ENCODE measurements at places on chromosomes 5 and 9.

DNA sequence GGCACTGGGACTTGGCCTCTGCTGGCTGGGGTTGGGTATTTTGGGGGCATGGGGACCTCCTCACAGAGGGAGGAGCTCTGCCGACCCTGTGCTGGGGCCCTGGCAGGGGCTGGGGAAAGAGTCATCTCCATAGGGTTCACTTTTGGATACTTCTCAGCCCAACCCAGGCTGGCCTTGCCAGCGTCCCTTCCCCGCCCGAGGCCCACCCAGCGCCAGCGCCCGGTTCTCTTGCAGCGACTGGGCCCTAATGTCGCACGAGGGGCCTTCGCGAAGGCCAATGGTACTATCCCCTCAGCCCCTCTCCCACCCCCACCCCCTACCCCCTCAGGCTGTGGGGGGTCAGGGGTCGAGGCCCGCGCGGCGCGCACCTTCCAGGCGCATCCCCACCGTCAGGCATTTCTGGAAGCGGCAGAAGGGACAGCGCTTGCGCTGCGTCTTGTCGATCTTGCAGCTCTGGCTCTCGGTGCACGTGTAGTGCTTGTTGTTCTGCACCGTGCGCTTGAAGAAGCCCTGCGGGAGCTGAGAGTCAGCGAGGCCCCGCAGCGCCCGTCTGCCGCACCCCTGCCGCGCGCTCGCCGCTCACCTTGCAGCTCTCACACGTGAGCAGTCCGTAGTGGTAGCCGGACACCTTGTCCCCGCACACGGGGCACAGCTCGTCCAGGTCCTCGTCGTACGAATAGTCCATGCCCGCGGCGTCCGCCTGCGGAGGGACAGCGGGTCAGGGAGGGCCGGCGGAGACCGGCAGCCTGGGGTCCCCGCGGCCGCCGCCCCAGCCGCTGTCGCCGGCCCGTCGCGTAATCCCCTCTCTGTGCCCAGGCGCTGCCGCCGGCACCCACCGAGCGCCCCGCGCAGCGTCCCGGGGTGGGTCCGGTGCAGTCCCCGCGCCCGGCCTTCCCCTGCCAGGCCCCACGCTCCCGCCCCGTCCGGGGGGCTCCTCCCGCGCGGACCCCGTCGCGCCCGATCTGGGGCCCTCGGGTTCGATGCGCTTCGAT lies 4.2 kb downstream of the NR5A1 start:
- no peak for DNase-seq

DNA sequence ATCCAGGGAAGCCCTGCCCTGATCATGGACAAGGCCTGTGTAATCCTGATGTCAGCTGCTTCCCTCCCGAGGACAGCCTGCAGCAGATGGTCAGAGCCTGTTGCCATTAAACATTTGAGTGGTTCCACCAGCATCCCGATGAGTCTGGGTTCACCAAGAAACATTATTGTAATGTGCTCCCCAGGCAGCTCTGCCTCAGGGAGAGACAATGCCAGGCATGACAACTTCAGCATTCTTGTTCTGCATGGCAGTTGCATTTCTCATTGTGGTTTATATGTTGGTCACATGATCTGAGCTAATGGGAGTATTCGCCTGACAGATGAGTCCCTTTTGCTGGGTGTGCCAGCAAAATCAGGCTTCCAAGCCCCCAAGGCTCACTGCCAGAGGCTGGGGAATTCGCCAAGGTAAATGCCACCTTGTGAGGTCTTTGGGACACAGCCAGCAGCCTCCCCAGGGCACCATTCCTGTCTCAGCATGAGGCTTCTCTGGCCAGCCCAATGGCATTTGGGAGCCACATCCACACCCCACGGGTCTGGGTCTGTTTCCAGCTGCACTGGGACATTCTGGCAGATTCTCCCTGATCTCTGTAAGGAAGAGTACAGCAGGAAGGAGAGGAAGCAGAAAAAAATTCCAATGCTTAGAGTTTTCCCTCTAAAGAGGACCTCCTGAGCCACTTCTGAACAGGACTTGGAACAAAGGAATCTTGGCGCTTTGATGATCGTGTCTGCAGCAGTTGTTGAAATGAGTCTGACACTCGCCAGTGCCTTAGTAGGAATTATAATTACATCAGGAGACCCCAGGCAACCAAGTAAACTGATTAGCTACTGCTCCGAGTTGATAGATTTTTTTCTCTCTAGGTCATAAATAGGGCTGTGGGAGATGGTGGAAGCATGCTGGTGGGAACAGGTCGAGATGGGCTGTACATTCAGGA lies 18.7 kb downstream of the KCNIP1 start:
- no peak for DNase-seq

GRCh38 chr9:80366626-80367025 lies 794.9 kb downstream of the TLE4 start:
- no peak for DNase-seq

GRCh38 chr9:98118640-98119601 lies at the start of gene TRIM14:
Gene TRIM14, minus strand, starts transcription at chr9:98119222. Its CDS starts 34 bp downstream, at chr9:98119188.
- DNase-seq: peak; percentile 64

GRCh38 chr5:73896097-73896496 lies 270.1 kb downstream of the ARHGEF28 start:
- DNase-seq: no peak

GRCh38 chr9:79477955-79478771 lies 93.6 kb upstream of the TLE4 start:
- DNase-seq: peak; percentile 19

- DNase-seq: no peak
These were observed 103.1 kb downstream of the ZNF608 start for GRCh38 chr5:124643336-124643735.

- DNase-seq: no peak
These were observed 215.0 kb downstream of the GAPVD1 start for GRCh38 chr9:125476645-125477044.

- no peak for DNase-seq
These were observed 18.6 kb downstream of the TMEM161B start for GRCh38 chr5:88250010-88250409.

GRCh38 chr9:35757226-35757891 lies 3.3 kb upstream of the MSMP start:
- peak; percentile 58 for DNase-seq

DNA sequence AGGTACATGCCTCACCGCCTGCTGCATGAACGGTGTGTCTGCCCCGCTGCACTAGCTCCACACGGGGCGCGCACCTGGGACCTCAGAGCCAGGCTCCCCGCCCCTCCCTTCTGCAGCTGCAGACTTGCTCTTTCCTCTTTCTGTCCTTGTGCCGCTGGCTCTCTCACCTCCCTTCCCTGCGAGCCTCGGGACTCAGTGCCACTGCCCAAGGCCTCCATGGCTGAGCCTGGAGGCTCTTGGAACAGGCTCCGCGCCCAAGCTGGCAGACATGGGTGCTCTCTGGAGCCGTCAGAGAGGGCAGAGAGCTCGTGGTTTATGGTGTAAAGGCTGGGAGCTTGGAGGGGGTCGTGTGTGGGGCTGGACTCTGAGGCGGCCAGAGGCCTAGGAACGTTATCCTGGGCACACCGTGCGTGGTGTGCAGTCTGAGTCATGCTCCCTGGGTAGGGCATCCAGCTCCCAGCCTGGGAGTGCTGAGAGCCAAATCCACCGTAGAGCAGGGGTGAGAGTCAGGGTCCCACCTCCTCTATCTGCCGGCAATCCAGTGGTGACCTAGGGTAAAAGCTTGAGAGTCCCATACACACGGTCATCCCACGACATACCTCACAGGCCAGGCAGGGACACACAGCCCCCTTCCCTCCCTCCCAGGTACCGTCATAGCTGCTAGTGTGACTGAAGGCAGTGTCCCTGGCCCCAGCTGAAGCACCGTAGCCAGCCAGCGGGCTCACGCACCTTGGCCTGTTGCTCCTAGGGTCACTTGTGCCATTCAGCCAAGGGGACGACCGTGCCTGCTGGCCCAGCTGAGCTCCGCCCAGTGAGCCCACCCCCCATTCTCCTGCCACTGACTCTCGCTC lies 22.4 kb downstream of the GOLGA2 start:
- no peak for DNase-seq

GRCh38 chr9:81183761-81184160 lies 505.6 kb downstream of the TLE1 start:
- DNase-seq: no peak

DNA sequence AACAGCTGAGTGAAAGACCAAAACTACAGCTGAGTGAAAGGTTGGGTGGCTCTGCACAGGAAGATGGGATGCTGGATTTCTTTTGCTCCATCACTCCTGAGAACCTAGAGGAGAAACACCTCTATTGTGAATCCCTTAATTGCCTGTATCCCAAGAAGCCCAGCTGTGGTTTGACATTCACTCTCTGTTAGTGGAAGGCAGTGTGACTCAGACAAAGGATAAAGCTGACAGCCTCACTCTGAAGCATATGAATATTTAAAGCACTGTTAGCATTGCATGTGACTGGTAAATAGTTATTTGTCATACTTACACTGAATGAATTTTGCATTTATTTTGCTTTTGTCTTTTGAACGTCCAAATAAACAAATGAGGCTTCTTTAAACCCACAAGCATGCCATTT lies 367.1 kb upstream of the RIOK2 start:
- no peak for DNase-seq

DNA sequence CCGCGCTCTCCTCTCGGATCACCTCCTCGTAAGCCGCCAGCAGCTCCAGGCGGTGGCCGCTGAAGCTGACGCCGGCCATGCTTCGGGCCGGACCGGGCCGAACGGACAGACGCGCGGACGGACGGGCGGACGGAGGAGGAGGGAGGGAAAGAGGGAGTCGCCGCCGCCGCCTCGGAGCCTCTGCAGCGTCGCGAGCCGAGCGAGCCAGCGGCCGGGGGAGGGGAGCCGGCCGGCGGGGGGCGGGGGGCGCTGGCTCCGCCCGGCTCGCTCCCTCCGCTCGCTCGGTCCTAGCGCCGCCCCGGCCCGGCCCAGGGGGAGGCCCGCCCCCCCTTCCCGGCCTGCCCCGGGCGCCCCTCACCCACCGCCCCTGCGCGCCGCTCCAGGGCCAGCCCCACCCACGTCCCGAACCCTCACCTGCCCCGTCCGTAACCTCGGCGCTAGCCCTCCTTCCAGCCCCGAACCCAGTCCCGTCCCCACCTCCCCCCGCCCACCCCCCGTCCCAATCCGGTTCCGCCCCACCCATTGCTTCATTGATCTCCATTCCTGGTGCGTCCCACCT lies at the start of gene DBN1:
Gene DBN1, minus strand, starts transcription at position 192 of the 559 bp plus-strand sequence. Its CDS starts 113 bp downstream, at position 79.
- no peak for DNase-seq

DNA sequence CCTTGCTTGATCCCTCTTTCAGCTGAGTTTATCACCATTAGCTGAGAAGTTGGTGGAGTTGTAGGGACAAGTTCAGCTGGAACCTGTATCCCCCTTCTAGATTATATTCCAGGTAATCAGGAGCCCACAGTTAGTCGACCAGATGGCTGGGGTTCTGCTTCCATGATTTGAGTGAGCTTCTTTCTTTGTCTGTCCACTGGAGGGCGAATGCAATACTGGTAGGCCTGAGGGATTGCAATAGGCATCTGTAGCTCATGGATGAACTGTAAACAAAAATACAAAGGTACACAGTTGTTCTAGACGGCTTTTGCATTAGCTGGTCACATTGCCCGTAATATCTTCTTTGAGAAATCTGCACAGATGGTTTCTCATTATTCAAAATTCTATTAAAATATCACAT lies 88.9 kb downstream of the PCSK5 start:
- DNase-seq: no peak

DNA sequence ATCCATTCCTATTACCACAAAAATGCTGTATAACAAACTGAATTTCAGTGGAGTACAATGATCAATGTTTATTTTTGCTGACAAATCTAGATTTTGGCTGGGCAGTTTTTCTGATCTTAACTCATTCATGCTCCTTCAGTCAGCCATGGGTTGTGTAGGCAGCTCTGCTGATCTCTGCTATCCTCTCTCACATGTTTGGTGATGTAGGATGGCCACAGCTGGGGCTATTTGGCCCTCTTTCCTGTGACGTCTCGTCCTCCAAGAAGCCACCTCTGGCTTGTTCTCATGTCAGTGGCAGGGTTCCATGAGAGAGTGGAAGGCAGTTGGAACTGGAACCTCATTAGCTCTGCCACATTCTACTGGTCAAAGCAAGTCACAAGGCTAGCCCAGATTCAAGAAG lies 8.9 kb downstream of the NLN start:
- no peak for DNase-seq

DNA sequence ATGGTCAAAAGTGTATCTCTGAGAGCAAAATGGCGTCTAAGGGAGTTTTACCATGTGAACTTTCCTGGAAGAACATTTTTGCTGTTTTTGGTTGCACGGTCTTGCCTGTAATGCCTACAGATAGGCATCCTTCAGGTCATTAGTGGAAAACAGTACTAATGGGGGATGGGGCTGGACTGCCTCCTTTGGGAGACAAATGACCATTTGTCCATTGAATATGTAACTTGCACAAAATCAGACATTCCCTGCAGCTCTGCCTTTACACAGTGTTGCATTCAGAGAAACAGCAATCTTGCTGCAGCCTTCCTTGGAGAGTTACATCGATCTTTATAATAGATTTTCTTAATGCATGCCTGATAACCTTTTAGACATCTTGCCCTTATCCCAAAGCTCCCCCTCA lies 138.5 kb upstream of the EGFLAM start:
- no peak for DNase-seq

DNA sequence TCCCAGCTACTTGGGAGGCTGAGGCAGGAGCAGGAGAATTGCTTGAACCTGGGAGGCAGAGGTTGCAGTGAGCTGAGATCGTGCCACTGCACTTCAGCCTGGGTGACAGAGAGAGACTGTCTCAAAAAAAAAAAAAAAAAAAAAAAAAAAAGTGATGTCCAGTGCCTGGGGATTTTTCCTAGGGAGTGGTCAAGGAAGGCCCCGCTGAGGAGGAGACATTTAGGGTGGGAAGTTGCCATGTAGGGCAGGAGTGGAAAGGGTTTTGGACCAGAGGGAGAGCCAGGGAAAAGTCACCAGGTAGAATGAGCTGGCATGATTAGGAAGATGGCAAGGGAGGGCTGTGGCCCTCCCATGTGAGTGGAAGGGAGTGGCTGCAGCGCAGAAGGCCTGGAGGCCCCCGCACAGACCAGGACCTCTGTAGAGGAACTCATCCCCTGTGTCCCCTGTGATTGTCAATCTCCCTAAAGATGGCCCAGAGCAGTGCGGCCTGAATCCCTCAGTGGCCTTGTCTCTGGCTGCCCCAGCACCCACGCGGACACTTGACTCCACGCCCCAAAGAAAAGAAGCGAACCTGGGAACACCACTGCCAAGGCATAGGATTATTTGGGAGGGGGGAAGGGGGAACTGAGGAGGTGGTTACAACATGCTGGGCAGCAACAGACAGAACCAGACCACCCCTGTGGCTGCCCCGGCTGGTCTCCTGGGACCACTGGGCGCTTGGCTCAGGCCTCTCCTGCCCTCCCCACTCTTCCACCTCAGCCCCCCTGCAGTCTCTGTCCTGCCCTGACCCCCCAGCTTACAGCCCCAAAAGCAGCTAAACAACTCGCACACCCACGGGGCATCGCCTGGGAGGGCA lies 2.6 kb upstream of the SQSTM1 start:
- no peak for DNase-seq

GRCh38 chr5:5539590-5539989 lies 117.1 kb downstream of the ICE1 start:
- no peak for DNase-seq

DNA sequence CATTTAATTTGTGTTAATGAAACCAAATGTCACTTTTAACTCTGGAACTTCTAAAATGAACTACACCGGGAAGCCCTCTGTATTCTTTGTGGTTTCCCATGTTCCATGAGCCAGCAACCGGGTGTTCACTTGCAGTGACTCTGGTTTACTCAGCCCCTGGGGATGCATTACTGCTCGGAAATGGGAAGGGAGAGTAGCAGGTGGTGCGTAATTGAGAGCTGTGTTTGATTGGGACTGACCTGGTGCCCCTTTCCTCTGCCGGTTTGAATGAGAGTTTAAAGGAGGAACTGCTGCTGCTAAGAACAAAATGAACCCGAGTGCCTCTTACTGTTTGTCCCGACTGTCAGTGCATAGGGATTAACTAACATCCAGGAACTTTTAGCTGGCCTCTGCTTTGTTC lies 100.1 kb upstream of the DHFR start:
- DNase-seq: no peak

- no peak for DNase-seq
These were observed 175.8 kb downstream of the TENT4A start for GRCh38 chr5:6889030-6889429.
